ENCODE measurements at places on chromosomes 7 and 10. TPM values are rescaled to one million over a fixed set of nuclear protein-coding genes. Genes with fewer than 3 reads are reported as not detected.

CDH23 gene
- total RNA-seq, result not detected

DNA sequence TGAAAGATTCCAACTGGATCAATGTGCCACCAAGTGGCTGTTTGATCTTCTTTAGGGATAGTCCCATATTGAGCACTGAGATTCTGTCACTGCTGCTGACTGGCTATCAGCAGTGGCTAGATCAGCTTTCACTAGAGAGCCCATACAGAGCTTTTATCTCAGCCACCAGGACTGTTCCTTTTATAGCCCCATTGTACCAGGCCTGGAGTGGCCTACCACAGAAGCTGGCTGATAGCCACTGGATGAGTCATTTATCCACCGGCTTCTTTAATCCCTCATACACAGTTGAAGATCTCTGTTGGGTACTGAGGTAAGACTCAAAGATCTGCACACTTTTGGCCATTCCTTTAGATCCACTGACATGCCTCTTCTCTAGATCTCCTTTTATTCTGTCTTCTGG, 1101.1 kb downstream of the SORCS3 start:
- DNase-seq, result no peak
- no peaks in the 10 kb centered on the region for H3K36me3 ChIP-seq
- no peaks in the 10 kb centered on the region for H3K4me1 ChIP-seq
- no peak overlapping the region for H3K4me3 ChIP-seq

- H3K4me3 ChIP-seq, result no peak overlapping the region
- no peak for DNase-seq
- H3K27me3 ChIP-seq, result no peaks in the 10 kb centered on the region
- no peak overlapping the region for H3K27ac ChIP-seq
- peaks cover 67% of the 10 kb centered on the region for H3K36me3 ChIP-seq
These were observed 162.2 kb downstream of the MYOF start for GRCh38 chr10:93319896-93320295.

MAGI2 gene
- 5.8 TPM for total RNA-seq

DNA sequence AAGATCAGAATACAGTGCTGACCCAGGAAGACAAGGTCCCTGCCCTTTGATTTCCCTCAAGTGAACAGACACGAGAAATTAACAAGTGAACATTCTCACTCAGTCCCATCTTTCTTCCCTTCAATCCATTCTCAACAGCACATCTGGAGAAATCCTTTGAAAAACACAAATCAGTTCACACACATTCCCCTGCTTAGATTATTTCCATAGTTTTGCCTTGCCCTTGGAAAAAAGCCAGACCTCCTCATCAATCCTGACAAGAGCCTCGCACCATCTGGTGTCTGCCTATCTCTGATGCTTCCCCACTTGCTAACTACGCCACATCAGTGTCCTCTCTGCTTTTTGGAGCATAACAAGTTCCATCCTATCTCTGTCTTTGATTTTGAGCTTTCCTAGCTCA, 94.4 kb upstream of the KIAA1217 start:
- H3K4me1 ChIP-seq, result peaks cover 6% of the 10 kb centered on the region
- peaks cover 2% of the 10 kb centered on the region for H3K27me3 ChIP-seq
- no peak overlapping the region for H3K27ac ChIP-seq
- no peak for DNase-seq

DNA sequence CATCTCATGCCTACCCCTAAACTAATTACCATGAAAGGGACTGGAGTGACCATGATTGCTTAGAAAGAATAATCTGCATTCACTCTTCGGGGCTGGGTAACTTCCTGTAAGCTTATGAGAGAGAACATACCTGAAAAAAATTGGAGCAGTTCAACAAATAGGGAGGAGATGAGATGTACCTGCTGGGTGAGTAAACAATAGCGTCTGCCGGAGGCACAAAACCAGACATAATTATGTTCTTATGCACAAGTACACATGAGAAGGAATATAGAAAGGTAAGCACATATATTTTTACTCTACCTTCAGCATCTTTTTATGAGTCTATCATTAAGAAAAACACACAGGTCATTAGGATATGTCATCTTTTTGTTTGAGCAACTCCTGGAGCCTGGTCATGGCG, 224.6 kb upstream of the FERD3L start:
- no peaks in the 10 kb centered on the region for H3K36me3 ChIP-seq
- H3K4me3 ChIP-seq, result no peak overlapping the region
- no peak for DNase-seq
- H3K27ac ChIP-seq, result no peak overlapping the region

- H3K4me3 ChIP-seq, result no peak overlapping the region
- H3K27me3 ChIP-seq, result peaks cover 6% of the 10 kb centered on the region
- no peaks in the 10 kb centered on the region for H3K36me3 ChIP-seq
- no peak overlapping the region for H3K27ac ChIP-seq
- H3K4me1 ChIP-seq, result no peaks in the 10 kb centered on the region
- DNase-seq, result no peak
These were observed 12.3 kb downstream of the KLF14 start for GRCh38 chr7:130721486-130722277.

- H3K27ac ChIP-seq, result peak overlapping the region; percentile 99
- peaks cover 73% of the 10 kb centered on the region for H3K36me3 ChIP-seq
- H3K4me1 ChIP-seq, result peaks cover 61% of the 10 kb centered on the region
- no peak for DNase-seq
These were observed 2.9 kb downstream of the KLF6 start for GRCh38 chr10:3782146-3782450.

DNA sequence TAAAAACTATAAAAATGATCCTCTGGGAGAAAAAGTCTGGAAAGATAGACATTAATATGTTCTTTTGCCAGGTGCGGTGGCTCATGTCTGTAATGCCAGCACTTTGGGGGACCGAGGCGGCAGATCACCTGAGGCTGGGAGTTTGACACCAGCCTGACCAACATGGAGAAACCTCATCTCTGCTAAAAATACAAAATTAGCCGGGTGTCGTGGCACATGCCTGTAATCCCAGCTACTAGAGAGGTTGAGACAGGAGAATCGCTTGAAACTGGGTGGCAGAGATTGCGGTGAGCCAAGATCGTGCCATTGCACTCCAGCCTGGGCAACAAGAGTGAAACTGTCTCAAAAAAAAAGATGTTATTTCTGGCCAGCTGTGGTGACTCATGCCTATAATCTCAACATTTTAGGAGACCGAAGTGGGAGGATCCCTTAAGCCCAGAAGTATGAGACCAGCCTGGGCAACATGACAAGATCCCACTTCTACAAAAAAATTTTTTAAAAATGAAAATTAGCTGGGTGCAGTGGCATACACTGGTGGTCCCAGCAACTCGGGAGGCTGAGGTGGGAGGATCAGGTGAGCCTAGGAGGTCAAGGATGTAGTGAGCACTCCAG, 101.9 kb upstream of the LRRN3 start:
- H3K4me3 ChIP-seq, result no peak overlapping the region
- H3K36me3 ChIP-seq, result no peaks in the 10 kb centered on the region
- peaks cover 4% of the 10 kb centered on the region for H3K4me1 ChIP-seq
- DNase-seq, result no peak
- no peak overlapping the region for H3K27ac ChIP-seq

DNA sequence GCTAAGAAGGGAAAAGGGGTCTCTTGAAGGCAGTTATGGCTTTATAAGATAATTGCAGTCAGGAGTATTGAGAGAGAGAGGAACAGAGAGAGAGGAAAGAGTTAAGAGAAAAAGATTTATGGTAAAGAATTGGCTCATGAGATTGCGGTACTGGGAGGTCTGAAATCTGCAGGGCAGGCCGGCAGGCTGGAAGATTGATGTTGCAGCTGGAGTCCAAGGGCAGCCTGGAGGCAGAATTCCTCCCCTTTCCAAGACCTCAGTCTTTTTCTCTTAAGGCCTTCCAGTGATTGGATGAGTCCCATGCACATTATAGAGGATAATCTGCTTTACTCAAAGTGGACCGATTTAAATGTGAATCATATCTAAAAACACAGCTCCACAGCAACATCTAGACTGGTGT, 68.4 kb downstream of the HACD1 start:
- H3K27me3 ChIP-seq, result no peaks in the 10 kb centered on the region
- no peak overlapping the region for H3K4me3 ChIP-seq
- H3K4me1 ChIP-seq, result peaks cover 12% of the 10 kb centered on the region

DNA sequence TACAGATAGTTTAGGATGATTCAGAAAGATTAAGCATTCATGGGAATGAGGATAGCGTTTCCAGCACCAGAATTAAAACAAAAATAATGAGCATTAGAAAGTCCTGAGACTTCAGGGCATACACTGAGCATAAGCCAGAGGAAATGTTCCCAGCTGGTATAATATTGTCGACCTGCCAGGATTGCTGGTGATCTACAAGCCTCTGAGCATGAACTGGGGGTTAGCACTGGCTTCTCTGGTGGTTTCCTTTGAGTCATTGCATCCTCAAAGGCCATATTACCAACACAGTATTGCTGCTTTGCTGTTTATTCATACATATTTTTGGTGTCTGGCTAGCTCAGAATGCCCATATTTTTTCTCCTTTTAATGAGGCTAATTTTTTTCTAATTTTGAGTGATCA, 10.7 kb upstream of the ATRNL1 start:
- peaks cover 27% of the 10 kb centered on the region for H3K4me1 ChIP-seq
- H3K4me3 ChIP-seq, result peak overlapping the region; percentile 7
- no peak for DNase-seq
- H3K27ac ChIP-seq, result peak overlapping the region; percentile 76
- H3K27me3 ChIP-seq, result no peaks in the 10 kb centered on the region

DOCK1 gene
- total RNA-seq, result 53.1 TPM

HOXA5 gene
- not detected for total RNA-seq

DNA sequence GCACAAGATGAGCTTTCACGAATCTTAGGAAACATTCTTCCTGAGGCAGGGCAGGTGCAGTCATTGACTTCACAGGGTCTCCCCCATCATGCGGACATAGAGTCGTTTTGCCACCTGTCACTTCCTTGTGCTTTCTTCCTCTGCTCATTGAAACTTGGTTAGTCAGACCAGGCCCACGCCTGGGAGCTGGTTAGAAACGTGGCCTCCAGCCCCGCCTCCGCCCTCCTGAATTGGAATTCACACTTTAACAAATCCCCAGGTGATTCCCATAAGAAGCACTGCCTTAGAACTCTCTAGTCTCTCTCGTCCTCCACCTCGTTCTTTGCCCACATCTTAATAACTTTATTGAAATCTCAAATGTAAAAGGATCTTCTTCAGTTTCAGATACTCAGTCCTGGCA, 265.5 kb upstream of the FZD8 start:
- H3K27ac ChIP-seq, result peak overlapping the region; percentile 47
- H3K4me3 ChIP-seq, result no peak overlapping the region
- peaks cover 3% of the 10 kb centered on the region for H3K36me3 ChIP-seq
- peaks cover 62% of the 10 kb centered on the region for H3K4me1 ChIP-seq
- no peak for DNase-seq
- no peaks in the 10 kb centered on the region for H3K27me3 ChIP-seq

GRCh38 chr10:34918776-34919315, 103.8 kb upstream of the PARD3 start:
- H3K4me1 ChIP-seq, result peaks cover 18% of the 10 kb centered on the region
- no peak for DNase-seq
- peaks cover 13% of the 10 kb centered on the region for H3K27me3 ChIP-seq
- H3K4me3 ChIP-seq, result peak overlapping the region; percentile 58
- peak overlapping the region; percentile 49 for H3K27ac ChIP-seq
- H3K36me3 ChIP-seq, result peaks cover 1% of the 10 kb centered on the region

DNA sequence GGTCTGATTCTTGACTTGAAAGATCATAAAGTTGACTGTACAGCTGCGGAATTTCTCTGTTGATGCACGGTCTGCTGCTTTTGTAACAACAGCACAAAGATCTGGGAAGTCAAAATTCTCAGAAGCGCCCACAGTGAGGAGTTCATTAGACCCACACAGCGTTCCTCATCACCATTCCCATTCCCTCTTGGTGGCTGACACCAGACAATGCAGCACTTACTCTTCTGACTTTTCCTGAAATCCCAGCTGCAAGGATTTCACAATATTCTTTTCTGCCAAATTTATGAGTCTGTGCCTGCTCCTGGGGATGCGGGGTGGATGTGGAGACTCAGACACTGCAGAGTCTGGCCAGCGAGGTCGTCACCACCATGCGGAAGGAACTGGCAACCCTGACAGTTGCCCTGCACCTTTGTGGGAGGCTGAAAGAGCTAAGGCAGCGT, 233.9 kb downstream of the FANK1 start:
- H3K36me3 ChIP-seq, result peaks cover 33% of the 10 kb centered on the region
- no peak overlapping the region for H3K27ac ChIP-seq
- DNase-seq, result no peak
- H3K4me1 ChIP-seq, result peaks cover 3% of the 10 kb centered on the region
- no peak overlapping the region for H3K4me3 ChIP-seq
- no peaks in the 10 kb centered on the region for H3K27me3 ChIP-seq

TMEM236 gene
- total RNA-seq, result 0.07 TPM
